Glutamatergic neuron (in vitro differentiated cells): ENCODE measurements at places on chromosomes 2 and 18.

DNA sequence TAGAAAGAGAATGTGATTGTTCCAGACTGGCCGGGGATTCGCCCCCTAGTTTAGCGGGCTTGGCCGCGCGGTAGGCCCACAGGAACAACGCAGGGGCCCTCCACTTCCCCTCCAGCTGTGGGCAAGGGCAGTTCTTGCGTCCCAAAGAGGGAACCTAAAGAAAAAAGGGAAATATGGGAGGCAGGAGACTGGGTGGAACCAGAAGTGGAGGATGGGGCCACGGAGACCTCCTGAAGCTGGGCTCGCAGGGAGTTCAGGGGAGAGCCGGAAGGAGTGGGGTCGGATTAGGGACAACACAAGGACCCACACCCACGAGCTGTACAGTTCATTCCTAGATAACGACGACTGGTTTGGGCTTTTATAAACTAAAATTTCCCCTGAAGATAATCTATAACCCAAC is 18.2 kb downstream of the GNLY start:
- DNase-seq = no peak

- DNase-seq = peak; percentile 17
These were observed 376.1 kb downstream of the IRS1 start for GRCh38 chr2:226423498-226423960.

GRCh38 chr2:85413592-85414420 is 3.6 kb upstream of the CAPG start:
- DNase-seq = no peak

DNA sequence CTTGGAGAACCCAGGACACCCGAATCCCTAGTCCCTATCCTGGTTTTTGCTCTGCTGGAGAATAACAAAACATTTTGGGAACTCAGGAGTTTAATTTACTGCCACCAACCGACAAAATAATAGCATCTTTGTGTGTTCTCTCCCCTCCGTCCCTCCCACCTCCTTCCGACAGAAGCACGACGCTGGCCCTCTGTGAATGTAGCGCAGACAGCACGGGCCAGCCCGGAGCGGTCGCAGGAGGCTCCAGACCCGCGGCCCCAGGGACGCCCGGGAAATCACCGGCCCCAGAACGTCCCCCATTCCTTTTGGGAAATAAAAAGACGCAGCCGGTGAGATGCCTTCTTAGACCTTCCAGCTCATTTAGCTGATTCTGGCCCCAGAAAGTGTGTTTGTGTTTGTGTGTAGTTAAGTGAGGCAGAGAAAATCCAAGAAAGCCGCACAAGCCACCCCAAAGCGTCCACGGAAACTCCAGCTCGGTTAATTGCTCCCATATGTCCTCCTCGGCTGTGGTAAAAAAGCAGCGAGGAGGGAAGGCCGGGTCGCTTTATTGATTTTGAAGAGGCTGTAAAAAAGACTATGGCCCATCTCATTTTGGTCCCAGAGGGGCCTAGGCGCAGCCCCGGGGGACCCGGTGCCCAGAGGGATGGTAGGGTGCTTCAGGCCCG is 577 bp upstream of the TANC1 start:
- peak; percentile 67 for DNase-seq

DNA sequence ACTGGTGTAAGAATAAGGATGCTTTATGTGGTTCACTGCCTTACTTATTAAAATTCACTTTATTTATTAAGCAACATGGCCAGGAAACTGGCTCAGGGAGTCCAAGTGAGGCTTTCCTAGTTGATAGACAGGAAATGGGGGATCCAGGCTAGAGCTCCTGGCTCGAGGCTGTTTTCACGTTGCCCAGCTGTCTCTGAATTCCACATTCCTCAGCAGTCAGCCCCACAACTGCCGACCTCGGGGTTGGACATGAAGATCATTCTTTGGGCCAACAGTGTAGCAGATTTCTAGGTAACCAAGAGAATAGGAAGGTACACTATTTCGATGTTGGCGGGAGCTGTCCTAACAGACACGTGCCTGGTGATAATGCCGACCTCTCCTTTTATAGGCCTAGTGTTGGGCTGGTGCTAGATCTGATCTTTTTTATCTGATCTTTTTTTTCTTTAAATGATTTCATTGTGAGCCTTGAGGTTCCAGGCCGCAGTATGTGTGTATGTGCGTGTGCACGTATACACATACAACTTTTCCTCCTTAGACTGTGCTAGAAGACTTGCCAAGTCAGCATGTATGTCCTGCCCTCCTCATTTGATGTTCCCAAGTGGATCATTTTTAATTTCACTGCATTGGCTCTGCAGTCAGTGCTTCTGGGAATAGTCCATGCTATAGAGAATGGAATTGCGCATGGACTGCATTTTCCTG is 103.5 kb downstream of the CABLES1 start:
- no peak for DNase-seq

DNA sequence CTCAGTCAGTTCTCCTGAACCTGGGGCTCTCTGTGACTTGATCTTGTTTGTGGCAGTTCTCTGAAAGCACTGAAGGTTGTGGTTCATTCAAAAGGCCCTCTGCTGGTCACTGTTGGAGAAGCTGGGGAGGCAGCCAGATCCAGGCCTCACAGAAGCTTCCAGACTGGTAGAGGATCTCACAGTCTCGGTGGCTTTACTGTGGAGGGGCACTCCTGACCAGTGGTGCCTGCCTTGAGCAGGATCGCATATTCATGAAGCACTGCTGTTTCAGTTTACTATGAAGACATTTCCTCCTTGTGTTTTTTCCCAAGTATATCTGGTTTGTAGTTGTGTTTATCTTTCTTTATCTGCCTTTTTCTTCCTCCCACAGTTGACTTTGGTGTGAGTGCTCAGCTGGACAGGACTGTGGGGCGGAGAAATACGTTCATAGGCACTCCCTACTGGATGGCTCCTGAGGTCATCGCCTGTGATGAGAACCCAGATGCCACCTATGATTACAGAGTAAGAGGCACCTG is 133.9 kb downstream of the MAP4K4 start:
- peak; percentile 77 for DNase-seq

DNA sequence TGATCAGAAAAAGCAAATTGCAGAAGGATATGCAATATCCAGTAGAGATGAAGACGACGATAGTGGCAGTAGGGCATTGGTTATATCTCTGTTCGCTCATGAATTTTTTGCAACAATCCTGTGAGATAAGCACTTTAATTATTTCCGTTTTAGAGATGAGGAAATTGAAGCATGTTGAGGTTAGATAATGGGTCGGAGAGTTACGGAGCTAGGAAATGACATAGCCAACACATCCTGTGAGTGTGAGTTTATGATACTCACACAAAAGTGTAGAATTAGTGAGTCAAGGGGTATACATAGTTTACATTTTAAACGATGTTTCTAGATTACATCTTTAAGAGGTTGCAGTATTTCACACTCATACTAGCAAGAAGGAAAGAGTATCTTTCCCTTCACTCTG is 123.1 kb upstream of the ARL4C start:
- DNase-seq = no peak
